ENCODE measurements at places on chromosomes 12 and 14. TPM values are rescaled to one million over a fixed set of nuclear protein-coding genes. Genes with fewer than 3 reads are reported as not detected.

GRCh38 chr14:42782754-42783153, 1176.1 kb downstream of the LRFN5 start:
- no peaks in the 10 kb centered on the region for H3K36me3 ChIP-seq
- no peak overlapping the region for H3K27ac ChIP-seq
- no peaks in the 10 kb centered on the region for H3K4me1 ChIP-seq

Gene GYS2
- total RNA-seq: not detected

- no peaks in the 10 kb centered on the region for H3K27me3 ChIP-seq
- no peak for DNase-seq
- no peak overlapping the region for H3K4me3 ChIP-seq
- no peaks in the 10 kb centered on the region for H3K4me1 ChIP-seq
- H3K27ac ChIP-seq: no peak overlapping the region
- H3K36me3 ChIP-seq: no peaks in the 10 kb centered on the region
These were observed 152.9 kb upstream of the E2F7 start for GRCh38 chr12:77218278-77218677.

DNA sequence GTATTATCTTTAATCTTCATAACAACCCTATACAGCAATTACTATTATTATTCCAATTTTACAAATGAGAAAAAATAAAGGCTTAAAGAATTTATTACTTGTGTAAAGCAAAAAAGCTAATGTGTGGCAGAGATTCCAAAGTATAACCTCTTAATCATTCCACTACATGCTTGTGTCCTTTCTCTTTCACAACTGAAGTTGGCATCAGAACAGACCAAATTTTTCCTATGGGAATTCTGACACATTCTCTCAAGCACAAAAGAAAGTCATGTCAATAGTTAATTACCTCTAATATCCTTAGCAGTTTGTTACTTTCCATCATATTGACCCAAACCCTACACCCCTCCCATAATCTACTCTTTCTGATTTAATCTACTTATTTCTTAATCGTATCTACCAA, 86.7 kb downstream of the BCL2L14 start:
- 0 out of 2 replicates have a peak, but pooled peaks cover 6% of the 10 kb centered on the region for H3K36me3 ChIP-seq
- H3K4me3 ChIP-seq: no peak overlapping the region
- no peak overlapping the region for H3K27ac ChIP-seq
- no peak for DNase-seq

- H3K27ac ChIP-seq: no peak overlapping the region
- no peaks in the 10 kb centered on the region for H3K4me1 ChIP-seq
These were observed 18.9 kb downstream of the HEATR5A start for GRCh38 chr14:31401369-31401932.

Gene IL22
- not detected for total RNA-seq

DNA sequence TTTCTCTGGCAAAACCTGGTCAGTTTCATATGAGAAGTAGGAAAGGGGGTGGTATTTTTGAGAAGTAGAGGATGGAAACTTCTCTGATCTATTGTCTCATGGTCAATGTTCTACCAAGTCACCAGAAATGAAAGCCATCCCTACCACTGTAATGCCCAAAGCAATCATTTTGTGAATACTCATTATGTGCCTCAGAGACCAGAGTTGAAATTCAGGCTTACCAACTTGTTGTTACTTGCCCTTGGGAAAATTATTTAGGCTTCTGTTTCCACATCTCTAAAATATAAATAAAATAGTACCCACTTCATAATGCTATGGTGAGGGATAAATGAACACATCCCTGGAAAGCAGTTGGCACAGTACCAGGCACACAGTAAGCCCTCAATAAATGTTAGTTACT, 723.7 kb upstream of the TBX3 start:
- DNase-seq: no peak
- H3K36me3 ChIP-seq: no peaks in the 10 kb centered on the region
- no peak overlapping the region for H3K4me3 ChIP-seq
- no peak overlapping the region for H3K27ac ChIP-seq

Data from PC-9 (cell line).